ENCODE measurements at places on chromosomes 11 and 22. TPM values are rescaled to one million over a fixed set of nuclear protein-coding genes. Genes with fewer than 3 reads are reported as not detected.

DNA sequence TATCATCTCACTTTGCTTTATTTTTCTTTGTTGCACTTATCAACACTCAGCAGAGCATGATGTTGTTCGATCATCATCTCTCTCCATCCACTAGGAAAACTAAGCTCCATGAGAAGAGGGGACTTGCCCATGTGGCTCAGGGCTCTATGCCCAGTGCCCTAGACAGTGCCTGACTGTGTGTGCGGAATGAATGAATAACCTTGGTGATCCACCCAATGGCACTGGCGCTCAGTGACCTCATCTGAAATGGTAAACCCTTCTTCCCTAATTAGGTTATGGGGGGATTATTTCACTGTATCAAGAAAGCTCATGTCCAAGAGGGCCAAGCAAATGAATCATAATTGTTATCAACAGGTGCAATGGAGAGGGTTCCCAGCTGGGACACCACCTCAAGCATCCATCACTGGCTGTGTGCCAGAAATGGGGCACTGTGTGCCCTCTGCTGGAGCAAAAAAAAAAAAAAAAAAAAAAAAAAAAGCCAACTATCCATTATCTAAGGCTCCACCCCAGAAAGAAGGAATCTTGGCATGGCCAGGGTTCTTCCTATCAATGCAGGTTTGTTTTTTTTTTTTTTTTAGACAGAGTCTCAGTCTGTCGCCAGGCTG, 172.6 kb downstream of the LARGE1 start:
- peaks cover 7% of the 10 kb centered on the region for H3K4me1 ChIP-seq
- H3K27ac ChIP-seq: no peak overlapping the region
- no peaks in the 10 kb centered on the region for H3K36me3 ChIP-seq
- no peak overlapping the region for H3K4me3 ChIP-seq
- no peaks in the 10 kb centered on the region for H3K27me3 ChIP-seq
- DNase-seq: peak; percentile 57

GRCh38 chr11:126359431-126360048, 4.1 kb downstream of the ST3GAL4 start:
- peaks cover 5% of the 10 kb centered on the region for H3K36me3 ChIP-seq
- H3K4me1 ChIP-seq: peaks cover 65% of the 10 kb centered on the region
- H3K27me3 ChIP-seq: no peaks in the 10 kb centered on the region
- DNase-seq: peak; percentile 90

GRCh38 chr22:27990451-27990840, 71.4 kb upstream of the PITPNB start:
- H3K36me3 ChIP-seq: peaks cover 86% of the 10 kb centered on the region
- H3K27ac ChIP-seq: no peak overlapping the region
- DNase-seq: no peak
- H3K27me3 ChIP-seq: no peaks in the 10 kb centered on the region
- H3K4me1 ChIP-seq: peaks cover 12% of the 10 kb centered on the region

- no peaks in the 10 kb centered on the region for H3K27me3 ChIP-seq
- H3K4me1 ChIP-seq: peaks cover 85% of the 10 kb centered on the region
- no peaks in the 10 kb centered on the region for H3K36me3 ChIP-seq
- H3K27ac ChIP-seq: peak overlapping the region; percentile 59
- H3K4me3 ChIP-seq: no peak overlapping the region
Observed at GRCh38 chr11:76768088-76768908, 14.9 kb upstream of the TSKU start.

- no peaks in the 10 kb centered on the region for H3K27me3 ChIP-seq
- H3K4me3 ChIP-seq: no peak overlapping the region
- H3K36me3 ChIP-seq: no peaks in the 10 kb centered on the region
- peaks cover 72% of the 10 kb centered on the region for H3K4me1 ChIP-seq
- DNase-seq: no peak
Observed at GRCh38 chr11:69310934-69311766, 17.2 kb downstream of the MYEOV start.

DNA sequence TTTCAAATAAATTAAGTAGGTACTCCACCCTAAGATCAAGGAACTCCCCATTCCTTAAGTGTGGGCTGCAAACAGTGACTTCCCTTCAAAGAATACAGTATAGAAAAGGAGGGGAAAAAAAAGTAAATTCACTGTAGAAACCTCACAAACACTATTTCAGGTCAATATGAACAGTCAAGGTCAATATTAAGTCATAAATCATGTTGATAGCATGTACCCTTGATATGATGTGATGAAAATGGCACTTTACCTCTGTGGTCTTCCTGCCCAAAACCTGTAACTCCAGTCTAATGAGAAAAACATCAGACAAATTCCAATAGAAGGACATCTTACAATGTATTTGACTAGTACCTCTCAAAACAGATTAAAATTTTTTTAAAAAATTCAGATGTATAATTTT, 8.2 kb downstream of the CKAP5 start:
- peaks cover under 1% of the 10 kb centered on the region for H3K36me3 ChIP-seq
- no peaks in the 10 kb centered on the region for H3K27me3 ChIP-seq
- no peak overlapping the region for H3K27ac ChIP-seq

DNA sequence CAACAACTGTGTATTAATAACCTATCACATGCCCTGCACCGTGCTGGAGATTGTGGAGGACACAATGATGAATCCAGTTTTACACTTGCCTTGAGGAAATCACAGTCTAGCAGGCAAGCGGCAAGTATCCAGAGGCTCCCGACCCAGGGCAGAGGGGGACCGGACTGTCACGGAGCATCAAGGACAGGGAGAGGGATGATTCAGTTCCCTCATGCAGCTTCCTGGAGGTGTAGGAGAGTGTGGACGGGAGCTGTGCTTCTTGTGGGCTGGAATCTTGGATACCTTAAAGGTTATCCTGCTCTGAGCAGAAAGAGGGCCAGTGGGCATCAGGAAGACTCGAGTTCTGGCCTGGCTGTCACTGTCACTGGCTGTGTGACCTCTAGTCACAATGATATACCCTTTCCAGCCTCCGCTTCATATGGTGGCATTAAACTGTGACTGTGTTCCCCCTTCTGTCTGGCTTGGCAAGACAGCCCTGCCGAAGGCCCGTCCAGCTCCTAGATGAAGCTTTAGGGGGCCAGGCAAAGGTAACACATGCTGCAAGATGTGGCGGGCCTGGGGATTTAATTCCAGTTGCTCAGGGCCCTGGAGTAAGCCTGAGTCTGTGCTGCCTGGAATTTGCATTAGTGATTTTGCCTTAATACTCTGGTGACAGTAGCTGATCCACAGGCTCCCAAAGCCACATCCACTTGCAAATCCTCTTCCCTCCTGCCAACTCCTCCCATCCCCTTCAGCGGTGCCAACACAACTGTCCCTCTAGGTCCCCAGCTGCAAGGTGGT, 162.8 kb downstream of the DSCAML1 start:
- H3K36me3 ChIP-seq: no peaks in the 10 kb centered on the region
- H3K27me3 ChIP-seq: peaks cover 9% of the 10 kb centered on the region
- no peak overlapping the region for H3K4me3 ChIP-seq
- H3K27ac ChIP-seq: no peak overlapping the region

LIF gene
- total RNA-seq: 0.75 TPM

SYT12 gene
- total RNA-seq: not detected

TMEM121B gene
- 1.2 TPM for total RNA-seq

OR51I1 gene
- total RNA-seq: not detected

OR51B6 gene
- total RNA-seq: not detected
